ENCODE measurements at places on chromosomes 3 and 15.

DNA sequence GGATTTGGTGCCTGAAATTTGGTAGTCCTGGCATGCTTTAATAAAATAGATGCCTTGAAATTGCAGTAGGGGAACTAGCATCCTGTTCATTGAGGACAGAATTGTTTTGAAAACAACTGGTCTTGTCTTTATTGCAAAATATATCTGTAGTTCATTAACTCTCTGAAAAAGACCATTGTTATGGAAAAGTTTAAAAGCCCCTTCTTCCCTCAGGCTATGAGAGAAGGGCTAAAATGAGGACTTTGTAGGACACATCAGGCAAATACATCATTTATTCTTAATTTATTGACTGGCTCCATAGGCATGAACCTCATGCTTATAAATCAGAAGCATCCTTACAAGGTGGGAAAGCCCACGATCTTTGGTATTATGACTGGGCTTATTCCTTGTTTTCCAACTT, 221.0 kb upstream of the CBLB start:
- DNase-seq: no peak

DNA sequence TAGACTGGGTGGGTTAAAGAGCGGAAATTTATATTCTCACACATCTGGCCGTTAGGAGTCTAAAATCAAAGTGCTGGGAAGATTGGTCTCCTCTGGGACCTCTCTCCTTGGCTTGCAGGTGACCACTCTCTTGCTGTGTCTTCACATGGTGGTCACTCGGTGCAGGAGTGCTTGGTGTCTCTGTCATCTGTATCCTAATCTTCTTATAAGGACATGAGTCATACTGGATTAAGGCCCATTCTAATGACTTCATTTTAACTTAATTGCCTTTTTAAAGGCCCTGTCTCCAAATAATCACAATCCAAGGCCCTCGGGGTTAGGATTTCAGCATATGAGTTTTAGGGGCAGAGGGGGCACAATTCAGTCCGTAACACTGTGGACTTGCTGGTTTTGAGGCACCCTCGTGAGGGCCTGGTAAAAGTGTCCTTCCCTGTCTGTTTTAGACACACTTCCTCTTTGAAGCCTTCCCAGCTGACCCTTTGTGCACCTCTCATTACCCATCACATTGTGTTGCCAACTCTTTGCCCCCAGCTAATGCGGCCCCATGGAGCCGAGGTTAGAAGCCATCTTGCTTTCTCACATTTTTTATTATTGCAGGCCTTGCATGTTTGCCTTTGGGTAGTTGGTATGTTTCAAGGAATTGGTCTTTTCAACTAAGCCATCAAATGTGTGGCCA, 3.2 kb downstream of the XYLB start:
- DNase-seq: no peak

- no peak for DNase-seq
These were observed 530.0 kb downstream of the TAFA4 start for GRCh38 chr3:68402235-68402918.

- DNase-seq: no peak
These were observed 793 bp downstream of the SLC30A4 start for GRCh38 chr15:45521596-45522327.

DNA sequence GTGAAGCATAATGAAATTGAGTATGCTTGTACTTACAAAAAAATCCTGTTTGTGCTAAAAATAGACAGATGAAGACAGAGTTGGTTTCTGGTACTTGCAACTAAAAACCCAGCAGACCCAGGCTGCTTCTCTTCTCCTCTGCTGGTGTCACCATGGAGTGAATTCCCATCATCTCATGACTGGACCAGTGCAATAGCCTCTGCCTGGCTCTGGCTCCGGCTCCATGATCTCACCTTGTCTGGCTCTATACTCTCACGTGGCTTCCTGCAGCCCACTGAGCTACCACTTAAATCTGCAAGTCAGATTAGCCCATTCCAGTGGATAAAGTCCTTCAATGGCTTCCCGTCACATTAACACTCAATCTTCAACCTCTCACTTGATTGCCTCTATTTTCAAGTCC, 129.2 kb upstream of the CADPS start:
- DNase-seq: no peak

DNA sequence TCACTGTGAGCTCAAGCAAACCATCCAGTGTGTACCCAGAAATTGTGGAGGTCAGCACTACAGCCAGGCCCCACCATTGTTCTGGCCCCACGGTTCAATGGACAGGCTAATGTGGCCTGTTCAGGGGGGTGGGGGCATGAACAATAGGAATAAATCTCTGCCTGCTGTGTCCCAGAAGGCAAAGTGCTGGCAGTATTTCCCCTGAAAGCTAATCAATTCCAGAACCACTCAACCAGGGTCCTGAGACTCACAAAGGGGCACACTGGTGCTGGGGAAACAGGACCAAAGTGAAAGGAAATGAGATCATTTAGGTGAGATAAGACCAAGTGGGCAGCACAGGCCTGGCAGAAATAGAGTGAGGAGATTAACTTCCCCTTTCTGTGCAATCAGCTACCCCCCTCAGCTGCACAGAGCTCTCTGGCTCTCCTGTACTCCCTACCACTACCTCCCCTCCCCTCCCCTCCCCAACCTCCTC, 11.5 kb downstream of the CRYGS start:
- DNase-seq: no peak

DNA sequence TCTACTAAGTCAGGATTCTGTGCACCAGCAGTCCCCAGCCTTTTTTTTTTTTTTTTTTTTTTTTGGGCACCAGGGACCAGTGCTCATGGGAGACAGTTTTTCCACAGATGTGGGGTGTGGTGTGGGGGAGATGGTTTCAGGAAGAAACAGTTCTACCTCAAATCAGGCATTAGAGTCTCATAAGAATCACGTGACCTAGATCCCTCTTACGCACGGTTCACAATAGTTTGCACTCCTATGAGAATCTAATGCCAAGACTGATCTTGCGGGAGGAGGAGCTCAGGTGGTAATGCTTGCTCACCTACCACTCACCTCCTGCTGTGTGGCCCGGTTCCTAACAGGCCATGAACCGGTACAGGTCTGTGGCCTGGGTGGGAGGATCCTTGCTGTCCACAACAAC, 88.8 kb downstream of the GADL1 start:
- no peak for DNase-seq

GRCh38 chr15:56468401-56468800, 3.5 kb upstream of the MNS1 start:
- DNase-seq: no peak

- DNase-seq: no peak
These were observed 77.6 kb upstream of the RAP2B start for GRCh38 chr3:153084431-153084830.

DNA sequence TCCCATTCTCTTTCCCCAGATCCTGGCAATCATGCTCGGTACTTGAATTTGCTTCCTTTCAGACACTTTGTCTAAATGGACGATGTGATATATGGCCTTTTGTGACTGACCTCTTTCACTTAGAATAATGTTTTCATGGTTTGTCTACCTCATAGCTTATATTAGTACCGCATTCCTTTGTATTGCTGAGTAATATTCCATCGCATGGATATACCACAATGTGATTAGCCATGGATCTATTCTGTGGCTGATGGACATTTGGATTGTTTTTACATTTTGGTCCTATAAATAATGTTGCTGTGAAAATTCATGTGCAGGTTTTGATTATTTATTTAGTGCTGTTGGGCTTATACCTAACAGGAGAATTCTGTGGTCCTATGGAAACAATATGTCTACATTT, 458.6 kb downstream of the GABRG3 start:
- no peak for DNase-seq
